Activated naive CD4-positive, alpha-beta T cell (primary cell): ENCODE measurements at places on chromosomes 12 and 14.

DNA sequence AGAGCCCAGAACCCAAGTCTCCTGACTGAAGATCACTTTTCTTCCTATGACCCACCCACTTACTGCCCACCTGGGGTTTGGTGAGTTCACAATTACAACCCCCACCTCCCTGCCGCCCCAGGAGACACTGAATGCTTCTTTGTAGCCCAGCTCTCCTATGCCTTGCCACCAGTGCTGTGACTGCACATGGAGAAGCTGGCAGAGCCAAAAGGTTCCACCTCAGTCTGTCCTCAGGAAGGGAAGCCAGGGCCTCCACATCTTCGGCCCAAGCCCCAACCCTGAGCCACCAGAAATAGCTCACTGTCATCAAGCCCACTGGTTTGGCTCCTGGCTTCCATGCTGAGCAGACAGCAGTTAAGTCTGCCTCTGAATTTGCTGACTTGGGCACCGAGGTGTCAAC is 25.6 kb downstream of the OTUB2 start:
- DNase-seq: no peak

DNA sequence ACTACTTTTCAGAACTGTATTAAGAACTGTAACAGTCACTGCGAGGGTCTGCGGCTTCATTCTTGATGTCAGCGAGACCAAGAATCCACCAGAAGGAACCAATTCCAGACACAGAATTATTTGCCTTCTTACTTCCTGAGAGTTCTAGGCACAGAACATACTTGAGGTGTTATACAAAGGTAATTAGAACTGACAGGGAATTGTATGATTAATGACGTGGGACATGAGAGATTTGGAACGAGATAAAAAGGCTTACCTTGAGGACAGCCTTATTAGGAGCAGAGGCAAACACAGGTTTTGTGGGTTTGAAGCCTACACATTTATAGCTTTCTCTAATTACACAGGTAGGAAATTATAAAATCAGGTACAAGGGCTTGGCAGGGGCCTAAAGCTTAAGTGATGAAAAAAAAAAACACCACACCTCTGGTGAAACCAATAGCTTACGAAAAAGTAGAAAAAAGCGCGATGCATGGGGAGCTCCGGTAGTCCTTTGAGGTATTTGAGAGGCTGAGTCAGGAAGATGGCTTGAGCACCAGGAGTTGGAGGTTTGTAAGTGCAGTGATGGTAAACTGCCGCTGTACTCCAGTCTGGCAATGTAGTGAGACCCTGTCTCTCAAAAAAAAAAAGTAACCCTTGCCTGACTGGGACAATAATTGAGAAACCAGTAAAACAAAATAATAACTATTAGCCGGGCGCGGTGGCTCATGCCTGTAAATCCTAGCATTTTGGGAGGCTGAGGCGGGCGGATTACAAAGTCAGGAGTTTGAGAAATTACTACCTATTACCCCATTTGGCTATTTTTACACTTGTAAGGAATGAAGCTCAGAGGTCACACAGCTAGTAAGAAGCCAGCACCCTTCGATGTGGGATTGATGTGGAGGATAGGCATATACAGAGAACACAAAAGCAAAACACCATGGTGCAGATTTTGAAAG is 795 bp upstream of the ACOT2 start:
- no peak for DNase-seq

- no peak for DNase-seq
These were observed 1.3 kb downstream of the RASSF3 start for GRCh38 chr12:64611341-64612284.

GRCh38 chr12:57762463-57762862 is 4.4 kb downstream of the CYP27B1 start:
- no peak for DNase-seq

GRCh38 chr12:66813137-66813892 is 134.4 kb upstream of the GRIP1 start:
- no peak for DNase-seq

- DNase-seq: no peak
These were observed 1.3 kb upstream of the CD27 start for GRCh38 chr12:6443361-6443983.

DNA sequence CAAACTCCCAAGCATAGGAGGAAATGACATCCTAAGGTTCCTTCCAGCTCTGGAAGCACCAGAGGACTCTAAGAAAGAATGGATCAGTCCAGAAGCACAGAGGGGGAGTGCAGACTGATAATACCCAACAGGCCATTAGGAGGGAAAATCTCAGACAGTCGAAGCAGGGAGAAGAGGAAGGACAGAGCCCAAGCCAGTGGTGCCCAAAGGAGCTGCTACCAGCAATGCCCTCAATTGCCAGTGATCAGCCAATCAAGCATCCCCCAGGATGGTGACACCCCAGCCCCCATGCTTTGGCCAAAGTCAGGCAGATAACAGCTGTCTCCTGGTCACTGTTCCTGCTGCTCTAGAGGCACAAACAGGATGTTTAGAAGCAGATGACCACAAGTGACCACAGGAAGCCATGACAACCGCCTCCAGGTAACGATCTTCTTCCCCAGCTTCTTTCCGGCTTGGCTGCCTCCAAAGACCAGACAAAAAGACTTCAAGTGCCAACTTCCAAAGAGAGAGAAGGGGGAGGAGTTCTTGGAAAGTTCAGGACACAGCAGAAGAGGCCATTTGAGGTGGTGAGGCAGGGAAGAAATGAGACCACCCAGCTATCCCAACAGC is 16.2 kb downstream of the PXN start:
- no peak for DNase-seq

GRCh38 chr12:71440763-71441748 is 1.5 kb downstream of the LGR5 start:
- no peak for DNase-seq

GRCh38 chr14:69287098-69288010 is 27.4 kb downstream of the GALNT16 start:
- no peak for DNase-seq

GRCh38 chr12:47863467-47863866 is 41.3 kb downstream of the VDR start:
- no peak for DNase-seq

- DNase-seq: no peak
These were observed 128.3 kb downstream of the SLC16A7 start for GRCh38 chr12:59724011-59724695.

GRCh38 chr14:56357428-56357827 is 222.2 kb upstream of the TMEM260 start:
- no peak for DNase-seq

DNA sequence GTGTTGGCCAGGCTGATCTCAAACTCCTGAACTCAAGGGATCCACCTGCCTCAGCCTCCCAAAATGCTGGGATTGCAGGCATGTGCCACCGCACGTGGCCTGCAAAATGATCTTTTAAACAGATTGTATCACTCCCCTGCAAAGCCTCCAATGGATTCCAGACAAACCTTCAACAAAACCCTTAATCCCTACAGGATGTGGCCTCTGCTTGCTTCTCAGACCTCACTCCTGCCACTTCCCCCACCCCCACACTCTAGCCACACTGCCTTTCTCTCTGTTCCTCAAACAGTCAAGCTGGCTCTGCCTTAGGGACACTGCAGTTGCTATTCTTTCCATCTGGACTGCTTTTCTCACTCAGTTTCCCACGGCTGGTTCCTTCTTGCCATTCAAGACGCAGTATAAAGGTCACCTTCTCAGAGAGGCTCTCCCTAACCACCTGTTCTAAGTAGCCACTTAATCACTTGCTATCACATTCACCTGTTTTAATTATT is 47.3 kb upstream of the TMED10 start:
- no peak for DNase-seq

- no peak for DNase-seq
These were observed 58.6 kb downstream of the PKP2 start for GRCh38 chr12:32837974-32838373.

DNA sequence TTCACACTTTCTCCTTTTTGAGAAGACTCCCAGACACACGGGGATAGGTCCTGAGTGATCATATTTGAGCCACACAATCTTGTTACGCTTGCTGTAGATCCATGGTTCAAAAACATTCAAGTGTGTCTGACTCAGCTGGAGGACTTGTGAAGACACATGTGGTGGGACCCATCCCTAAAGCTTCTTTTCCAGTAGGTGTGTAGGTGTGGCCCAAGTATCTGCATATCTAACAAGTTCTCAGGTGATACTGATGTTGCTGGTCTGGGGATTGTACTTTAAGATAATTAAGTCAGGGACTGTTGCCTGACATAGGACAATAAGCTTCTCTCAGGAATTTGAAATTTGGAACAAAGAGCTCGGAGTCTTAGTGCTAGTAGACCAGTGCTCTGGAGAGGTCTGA is 4.1 kb upstream of the DAAM1 start:
- no peak for DNase-seq

DNA sequence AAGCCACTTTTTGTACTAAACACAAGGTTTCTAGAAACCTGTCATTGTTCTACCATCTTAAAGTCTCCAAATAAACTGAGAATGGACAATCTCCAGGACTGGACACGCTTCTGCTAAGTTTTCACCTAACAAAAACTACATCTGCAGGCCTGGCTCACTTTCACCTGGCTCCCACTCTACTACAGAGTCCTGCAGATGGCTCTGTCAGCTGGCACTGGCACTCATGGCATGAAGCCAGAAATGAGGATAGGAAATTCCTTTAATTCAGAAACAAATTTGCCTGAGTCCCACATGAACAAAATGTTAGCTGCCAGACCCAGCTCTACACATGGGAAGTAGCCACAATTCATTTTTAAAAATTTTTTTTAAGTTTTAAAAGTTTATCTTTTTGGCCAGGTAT is 42.1 kb downstream of the STXBP6 start:
- no peak for DNase-seq

GRCh38 chr12:123398550-123399254 is 14.8 kb downstream of the KMT5A start:
- DNase-seq: no peak

GRCh38 chr12:44405297-44405696 is 470.8 kb downstream of the NELL2 start:
- DNase-seq: no peak

- DNase-seq: no peak
These were observed 11.2 kb upstream of the PYGL start for GRCh38 chr14:50955373-50956043.
